ENCODE measurements at places on chromosomes 1 and 21.

DNA sequence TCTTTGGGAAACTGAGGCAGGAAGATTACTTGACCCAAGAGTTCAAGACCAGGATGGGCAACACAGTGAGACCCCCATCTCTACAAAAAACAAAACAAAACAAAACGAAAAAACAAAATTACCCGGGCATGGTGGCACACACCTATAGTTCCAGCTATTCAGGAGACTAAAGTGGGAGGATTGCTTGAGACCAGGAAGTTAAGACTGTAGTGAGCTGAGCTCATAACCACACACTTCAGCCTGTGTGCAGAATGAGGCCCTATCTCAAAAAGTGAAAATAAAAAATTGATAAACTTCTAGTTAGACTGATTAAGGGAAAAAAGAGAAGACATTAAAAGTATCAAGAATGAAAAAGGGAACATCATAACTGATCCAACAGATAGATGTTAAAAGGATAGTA is 154.0 kb downstream of the RHOU start:
- H3K4me1 ChIP-seq: no peaks in the 10 kb centered on the region
- no peaks in the 10 kb centered on the region for H3K36me3 ChIP-seq
- H3K27ac ChIP-seq: no peak overlapping the region
- no peaks in the 10 kb centered on the region for H3K27me3 ChIP-seq
- no peak for DNase-seq

DNA sequence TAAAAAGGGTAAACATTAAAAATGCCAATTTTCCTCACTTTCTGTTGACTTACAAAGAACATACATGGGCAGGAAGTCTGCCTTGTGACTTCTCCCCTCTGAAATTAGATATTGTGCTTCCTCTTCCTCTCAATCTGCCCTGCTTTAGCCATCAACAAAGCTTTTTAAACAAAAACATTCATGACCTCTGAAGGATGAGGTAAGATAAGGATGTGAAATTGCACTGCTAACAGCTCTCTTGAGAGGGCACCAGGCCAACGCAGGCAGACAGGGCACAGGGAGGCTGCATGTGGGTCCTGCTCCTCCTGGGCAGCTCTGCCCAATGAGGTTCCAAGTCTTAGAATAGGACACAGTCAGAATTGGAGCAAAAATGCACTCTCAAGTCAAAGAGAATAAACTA is 62.1 kb downstream of the DEGS1 start:
- H3K36me3 ChIP-seq: no peaks in the 10 kb centered on the region
- no peak for DNase-seq
- H3K4me1 ChIP-seq: no peaks in the 10 kb centered on the region
- H3K4me3 ChIP-seq: no peak overlapping the region

- DNase-seq: no peak
- H3K4me3 ChIP-seq: no peak overlapping the region
- no peaks in the 10 kb centered on the region for H3K4me1 ChIP-seq
- no peaks in the 10 kb centered on the region for H3K36me3 ChIP-seq
- no peaks in the 10 kb centered on the region for H3K27me3 ChIP-seq
Observed at GRCh38 chr21:42921927-42922326, 3.5 kb downstream of the ERVH48-1 start.

- H3K4me3 ChIP-seq: peak overlapping the region; percentile 50
- H3K27me3 ChIP-seq: no peaks in the 10 kb centered on the region
- no peak for DNase-seq
- no peaks in the 10 kb centered on the region for H3K36me3 ChIP-seq
Observed at GRCh38 chr1:150567341-150567716, 12.1 kb downstream of the MCL1 start.

GRCh38 chr1:87394513-87394912 is 65.8 kb downstream of the LMO4 start:
- no peak for DNase-seq
- H3K27me3 ChIP-seq: no peaks in the 10 kb centered on the region
- no peak overlapping the region for H3K4me3 ChIP-seq
- no peaks in the 10 kb centered on the region for H3K36me3 ChIP-seq

DNA sequence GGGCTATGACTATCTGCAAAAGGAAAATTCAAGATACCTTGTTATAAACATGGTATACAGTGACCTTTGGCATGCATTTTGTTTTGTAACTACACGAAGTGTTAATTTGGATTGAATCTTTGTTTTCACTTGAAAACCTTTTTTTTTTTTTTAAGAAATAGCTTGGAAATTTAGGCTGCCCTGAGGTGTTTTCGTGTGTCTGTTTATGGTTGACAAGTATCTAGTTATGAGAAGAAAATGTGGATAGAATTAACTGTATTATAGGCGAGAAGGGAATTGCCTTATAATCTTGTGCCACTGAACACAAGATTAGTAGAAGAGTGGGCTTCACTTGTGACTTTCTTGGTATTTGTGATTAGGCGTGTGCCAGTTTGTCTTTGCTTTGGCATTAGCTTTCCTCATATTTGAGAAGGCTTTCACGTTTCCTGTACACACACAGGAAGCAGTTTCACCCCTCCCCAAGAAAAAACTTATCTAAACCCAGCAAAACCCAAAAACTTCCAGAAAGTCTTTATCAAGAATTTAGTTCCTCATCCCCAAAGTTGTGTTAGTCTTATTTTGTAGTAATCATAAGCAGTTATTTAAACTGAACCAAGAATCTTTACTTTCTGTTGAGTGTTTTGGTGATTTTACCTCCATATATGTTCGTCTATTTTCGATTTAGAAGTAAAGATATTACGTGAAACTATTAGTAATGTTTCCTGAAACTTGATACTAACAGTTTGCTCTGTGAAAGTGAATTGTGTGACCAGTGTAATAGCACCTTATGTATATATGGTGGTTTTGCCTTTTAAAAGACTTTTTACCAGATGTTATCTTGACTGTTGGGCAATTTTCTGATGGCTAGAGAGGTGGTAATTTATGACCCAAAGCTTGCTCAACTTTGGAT is 3.8 kb downstream of the DYRK1A start:
- peak overlapping the region; percentile 79 for H3K4me3 ChIP-seq
- H3K36me3 ChIP-seq: no peaks in the 10 kb centered on the region
- H3K4me1 ChIP-seq: no peaks in the 10 kb centered on the region
- DNase-seq: no peak
- peak overlapping the region; percentile 56 for H3K27ac ChIP-seq

- no peak overlapping the region for H3K4me3 ChIP-seq
- H3K4me1 ChIP-seq: no peaks in the 10 kb centered on the region
- no peak overlapping the region for H3K27ac ChIP-seq
- H3K27me3 ChIP-seq: no peaks in the 10 kb centered on the region
Observed at GRCh38 chr21:16568244-16568643, 838.5 kb downstream of the USP25 start.

- no peak overlapping the region for H3K27ac ChIP-seq
- no peaks in the 10 kb centered on the region for H3K36me3 ChIP-seq
- H3K27me3 ChIP-seq: no peaks in the 10 kb centered on the region
- no peak for DNase-seq
- no peak overlapping the region for H3K4me3 ChIP-seq
Observed at GRCh38 chr1:52680353-52680752, 17.8 kb downstream of the COA7 start.

DNA sequence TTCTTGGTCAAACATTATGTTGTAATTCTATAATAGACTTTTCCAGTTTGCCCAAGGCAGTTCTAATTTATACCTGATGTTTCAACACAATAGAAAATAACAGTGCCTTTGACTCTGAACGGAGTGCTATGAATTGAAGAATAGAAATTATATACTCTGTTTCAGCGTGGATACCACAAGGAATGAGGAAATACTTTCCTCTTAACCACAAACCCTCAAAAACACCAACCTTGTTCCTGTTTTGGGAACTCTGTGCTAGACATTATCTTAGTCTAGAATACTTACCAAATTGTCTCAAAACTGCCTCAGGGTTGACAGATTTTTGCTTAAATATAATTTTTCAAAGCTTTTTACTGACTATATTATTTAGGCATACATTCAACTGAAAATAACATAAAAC is 1629.3 kb downstream of the MRPL39 start:
- no peaks in the 10 kb centered on the region for H3K4me1 ChIP-seq
- H3K27ac ChIP-seq: no peak overlapping the region
- no peaks in the 10 kb centered on the region for H3K36me3 ChIP-seq
- H3K4me3 ChIP-seq: no peak overlapping the region
- DNase-seq: no peak
- H3K27me3 ChIP-seq: no peaks in the 10 kb centered on the region

- H3K27me3 ChIP-seq: no peaks in the 10 kb centered on the region
- no peaks in the 10 kb centered on the region for H3K4me1 ChIP-seq
- no peak for DNase-seq
- no peaks in the 10 kb centered on the region for H3K36me3 ChIP-seq
- no peak overlapping the region for H3K27ac ChIP-seq
- H3K4me3 ChIP-seq: no peak overlapping the region
Observed at GRCh38 chr21:9735421-9735961, 785.9 kb upstream of the TPTE start.

- H3K27me3 ChIP-seq: no peaks in the 10 kb centered on the region
- no peak overlapping the region for H3K27ac ChIP-seq
- H3K4me1 ChIP-seq: no peaks in the 10 kb centered on the region
- no peak overlapping the region for H3K4me3 ChIP-seq
- no peaks in the 10 kb centered on the region for H3K36me3 ChIP-seq
Observed at GRCh38 chr1:192266645-192267044, 50.1 kb upstream of the RGS21 start.

DNA sequence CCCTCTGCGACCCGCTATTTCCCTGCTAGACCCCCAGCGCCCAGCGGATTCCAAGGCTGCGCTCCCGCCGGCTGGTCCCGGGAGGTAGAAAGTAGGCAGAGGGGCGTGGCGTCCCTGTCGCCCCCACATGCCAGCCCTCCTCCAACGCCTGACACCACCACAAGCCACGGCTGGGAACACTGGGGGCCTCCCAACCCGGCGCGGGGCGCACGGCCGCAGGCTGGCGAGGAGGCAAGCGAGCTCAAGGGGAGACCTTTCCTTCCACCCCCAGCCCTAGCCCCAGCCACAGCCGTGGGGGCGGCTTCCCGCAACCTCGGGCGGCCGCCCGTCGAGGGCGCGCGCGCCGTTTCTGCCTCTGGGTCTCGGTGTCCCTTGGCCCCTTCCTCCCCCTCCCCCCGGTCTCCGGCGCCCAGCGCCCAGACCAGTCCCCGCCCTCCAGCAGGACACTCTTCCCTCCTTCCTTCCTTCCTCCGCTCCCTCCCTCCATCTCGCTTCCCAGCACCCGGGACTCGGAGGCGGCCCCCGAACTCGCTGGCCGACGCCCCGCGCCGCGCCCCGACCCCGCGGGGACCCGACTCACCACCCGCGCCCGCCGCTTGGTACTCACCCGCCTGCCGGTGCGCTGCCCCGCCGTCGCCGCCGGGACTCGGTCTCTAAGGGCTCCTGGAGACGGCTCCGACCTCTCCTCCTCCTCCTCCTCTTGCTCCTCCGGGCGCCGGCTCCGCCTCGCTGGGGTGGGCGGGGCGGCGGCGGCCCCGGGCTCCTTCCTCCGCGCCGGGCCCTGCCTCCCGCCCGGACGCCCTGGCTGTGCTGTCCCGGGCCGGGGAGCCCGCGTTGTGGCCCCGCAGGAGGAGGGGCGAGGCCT is at the start of gene GNG12:
TSS of gene GNG12 (minus strand) at position 731 of the 865 bp plus-strand sequence. CDS start 125,781 bp downstream, outside the sequence.
- H3K27me3 ChIP-seq: no peaks in the 10 kb centered on the region
- no peaks in the 10 kb centered on the region for H3K36me3 ChIP-seq
- peak within 1 kb of the TSS; percentile 93 for H3K27ac ChIP-seq
- DNase-seq: peak; percentile 60
- H3K4me3 ChIP-seq: peak within 1 kb of the TSS; percentile 82

- H3K36me3 ChIP-seq: no peaks in the 10 kb centered on the region
- H3K4me3 ChIP-seq: no peak overlapping the region
- DNase-seq: no peak
- H3K27ac ChIP-seq: no peak overlapping the region
- H3K27me3 ChIP-seq: no peaks in the 10 kb centered on the region
- H3K4me1 ChIP-seq: no peaks in the 10 kb centered on the region
Observed at GRCh38 chr1:53502641-53503432, 43.6 kb downstream of the DMRTB1 start.

GRCh38 chr1:228917342-228917741 is 182.1 kb downstream of the RHOU start:
- H3K4me3 ChIP-seq: no peak overlapping the region
- H3K27me3 ChIP-seq: no peaks in the 10 kb centered on the region
- no peak for DNase-seq
- no peak overlapping the region for H3K27ac ChIP-seq

DNA sequence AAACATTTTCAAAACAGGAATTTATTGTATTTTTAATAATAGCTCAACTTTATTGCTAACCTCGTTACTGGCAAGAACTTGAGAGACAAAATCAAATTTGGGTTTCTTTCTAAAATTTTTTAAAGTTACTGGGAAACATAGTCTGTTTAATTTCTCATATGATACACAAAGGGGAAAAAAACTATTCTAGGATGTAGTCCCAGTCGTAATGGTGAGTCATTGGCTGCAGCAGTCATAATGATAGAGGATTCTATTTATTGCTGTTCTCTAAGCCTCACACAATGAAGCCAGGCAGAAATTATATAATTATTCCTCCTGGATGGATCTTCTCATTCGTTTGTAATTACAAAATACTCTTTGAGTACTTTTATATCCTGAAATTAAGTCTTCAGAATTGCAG is 326.5 kb upstream of the SGIP1 start:
- H3K4me1 ChIP-seq: no peaks in the 10 kb centered on the region
- no peak overlapping the region for H3K27ac ChIP-seq
- H3K27me3 ChIP-seq: no peaks in the 10 kb centered on the region
- DNase-seq: no peak
- H3K36me3 ChIP-seq: no peaks in the 10 kb centered on the region

DNA sequence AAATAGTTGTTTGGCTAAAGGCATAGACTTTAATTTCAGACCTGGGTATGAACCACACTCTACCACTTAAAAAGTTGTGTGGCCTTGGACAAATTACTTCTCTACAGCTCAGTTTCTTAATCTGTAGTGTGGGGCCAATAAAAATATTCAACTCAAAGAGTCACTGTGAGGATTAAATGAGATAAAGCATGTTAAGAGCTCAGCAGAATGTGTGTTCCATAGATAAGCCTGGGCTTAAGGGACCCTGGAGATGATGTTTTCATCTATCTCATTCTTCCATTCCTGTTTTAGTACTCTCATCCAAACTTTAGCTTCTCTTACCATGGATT is 17.7 kb downstream of the S100A10 start:
- H3K27me3 ChIP-seq: no peaks in the 10 kb centered on the region
- H3K4me1 ChIP-seq: peaks cover 3% of the 10 kb centered on the region
- H3K4me3 ChIP-seq: no peak overlapping the region

DNA sequence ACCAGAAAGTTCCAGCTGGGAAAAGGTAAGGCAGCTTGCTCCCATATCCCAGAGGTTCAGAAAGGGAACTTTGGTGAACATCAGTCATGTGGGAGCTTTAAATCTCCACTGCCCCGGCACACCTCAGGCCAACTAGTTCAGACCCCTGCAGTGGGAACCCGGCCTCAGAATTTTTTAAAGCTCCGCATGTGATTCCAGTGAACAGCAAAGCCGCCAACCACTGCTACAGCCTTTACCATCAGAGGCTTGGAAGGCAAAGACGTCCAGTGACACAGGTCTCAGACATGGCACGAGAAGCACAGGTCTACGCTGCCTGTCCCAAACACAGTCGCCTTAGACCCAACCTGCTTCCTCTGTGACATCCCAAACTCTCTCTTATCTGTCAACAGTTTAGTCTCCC is 31.0 kb downstream of the SETD4 start:
- DNase-seq: no peak
- H3K4me3 ChIP-seq: no peak overlapping the region
- no peak overlapping the region for H3K27ac ChIP-seq
- no peaks in the 10 kb centered on the region for H3K36me3 ChIP-seq
- H3K4me1 ChIP-seq: no peaks in the 10 kb centered on the region
